ENCODE measurements at places on chromosomes 5 and 9.

DNA sequence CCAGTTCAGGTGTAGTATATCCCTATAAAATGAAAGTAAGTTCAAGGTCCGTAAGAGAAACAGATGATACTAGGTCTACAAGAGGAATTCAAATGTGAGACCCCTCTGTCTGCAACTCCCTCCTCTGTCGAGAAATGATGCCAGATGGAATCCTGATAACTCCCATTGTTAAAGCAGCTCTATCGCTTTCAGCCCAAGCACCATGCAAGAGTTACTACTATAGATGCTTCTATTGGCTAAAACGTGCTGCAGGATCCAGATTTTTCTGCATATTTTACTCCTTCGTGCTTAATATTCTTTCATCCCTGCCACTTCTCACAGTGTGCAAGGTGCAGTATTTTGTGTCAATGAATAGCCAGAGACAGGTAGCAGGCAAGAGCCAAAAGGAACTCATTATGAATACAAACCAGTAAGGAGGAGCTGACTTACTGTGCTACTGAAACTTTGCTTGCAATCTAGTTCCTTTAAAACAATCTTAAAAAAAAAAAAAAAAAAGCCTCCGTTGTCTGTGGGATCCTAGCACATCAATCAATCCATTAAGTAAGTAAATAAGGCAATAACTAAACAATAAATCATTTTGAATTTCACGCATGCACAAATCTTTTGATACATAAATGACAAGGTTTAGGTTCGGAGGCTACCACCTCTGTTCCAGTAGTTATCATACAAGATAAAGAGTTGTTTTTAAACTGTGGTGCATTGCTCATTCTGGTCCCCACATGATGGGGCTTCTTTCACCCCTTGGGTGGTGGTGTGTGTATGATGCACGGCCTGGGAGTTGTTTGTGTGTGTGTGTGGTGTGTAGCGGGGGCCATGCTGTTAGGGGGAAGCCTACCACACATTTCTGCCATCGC, 151.1 kb upstream of the MPDZ start:
- no peak for DNase-seq

- DNase-seq: no peak
Measured at GRCh38 chr5:7329141-7329540, 66.8 kb upstream of the ADCY2 start.

GRCh38 chr5:171920765-171921391, 85.6 kb downstream of the FBXW11 start:
- no peak for DNase-seq

GRCh38 chr9:96026655-96027213, 151.2 kb downstream of the ERCC6L2 start:
- no peak for DNase-seq

DNA sequence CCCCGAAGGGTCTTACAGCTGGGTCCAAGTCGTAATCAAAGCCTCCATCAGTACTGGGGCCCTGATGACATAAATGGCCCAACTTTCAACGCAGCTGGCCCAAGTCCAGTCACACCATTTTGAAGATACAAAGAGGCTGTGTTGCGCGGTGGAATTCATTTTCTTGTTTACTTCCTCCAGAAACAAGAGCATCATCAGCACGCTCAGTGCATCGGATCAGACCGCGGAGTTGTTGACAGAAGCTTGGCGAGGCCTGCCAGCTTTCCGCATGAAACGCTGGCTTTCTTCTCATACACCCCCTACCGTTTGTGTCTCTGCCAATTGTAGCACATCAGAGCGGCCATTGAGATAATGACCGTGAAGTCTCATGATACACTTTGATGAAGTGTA, 101.7 kb upstream of the SPATA31D4 start:
- no peak for DNase-seq

GRCh38 chr5:16812911-16813310, 123.2 kb downstream of the MYO10 start:
- peak; percentile 57 for DNase-seq

DNA sequence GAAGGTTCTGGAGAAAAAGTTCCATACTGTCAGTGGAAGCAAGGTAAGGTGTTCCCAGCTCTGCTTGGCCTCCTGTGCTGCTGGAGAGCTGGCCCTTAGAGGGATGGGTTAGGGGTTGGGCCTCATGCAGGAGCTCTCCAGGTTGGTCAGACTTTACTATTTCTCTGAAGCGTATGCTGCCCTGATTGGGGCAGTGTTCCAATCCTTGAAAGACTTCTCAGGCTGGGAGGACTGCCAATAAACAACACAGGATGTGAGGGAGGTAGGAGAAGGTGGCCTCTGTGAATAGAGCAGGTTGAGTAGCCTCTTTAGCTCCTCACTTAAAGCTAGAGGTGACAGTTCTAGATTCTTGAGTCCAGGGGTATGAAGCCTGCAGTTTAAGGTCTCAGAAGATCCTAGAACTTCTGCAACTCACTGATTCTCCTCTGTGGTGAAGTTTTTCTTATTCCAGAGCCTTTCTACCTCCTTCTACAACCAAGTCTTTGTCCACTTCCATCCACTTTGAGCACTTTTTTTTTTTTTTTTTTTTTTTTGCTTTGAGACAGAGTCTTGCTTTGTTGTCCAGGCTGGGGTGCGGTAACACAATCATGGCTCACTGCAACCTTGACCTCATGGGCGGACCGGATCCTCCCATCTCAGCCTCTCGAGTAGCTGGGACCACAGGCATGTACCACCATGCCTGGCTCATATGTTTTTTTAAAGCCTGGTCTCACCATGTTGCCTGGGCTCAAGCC, 3.0 kb downstream of the HNRNPAB start:
- peak; percentile 85 for DNase-seq

- DNase-seq: peak; percentile 84
Measured at GRCh38 chr5:168679515-168679920, 100.3 kb upstream of the PANK3 start.

GRCh38 chr9:87498046-87498810, 561 bp downstream of the DAPK1 start:
- DNase-seq: peak; percentile 75

DNA sequence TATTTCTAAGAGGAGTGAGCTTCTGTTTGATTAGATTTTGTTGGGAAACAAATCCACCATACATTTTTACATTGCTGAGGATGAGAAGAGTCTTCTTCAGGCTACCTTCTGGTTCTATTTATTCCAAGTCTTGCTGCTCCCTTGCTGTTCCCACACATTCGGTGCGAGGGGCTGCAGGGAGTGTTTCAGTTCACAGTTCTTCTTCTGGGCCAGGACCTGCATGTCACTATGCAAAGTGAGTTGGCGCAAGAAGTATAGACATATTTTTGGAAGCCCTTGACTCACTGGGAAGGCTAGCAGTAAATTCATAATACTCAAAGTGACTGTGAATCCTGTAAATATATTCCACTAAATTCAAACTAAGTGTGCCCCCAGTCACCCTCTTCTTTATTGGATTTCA, 657.9 kb downstream of the TAF11L14 start:
- no peak for DNase-seq

DNA sequence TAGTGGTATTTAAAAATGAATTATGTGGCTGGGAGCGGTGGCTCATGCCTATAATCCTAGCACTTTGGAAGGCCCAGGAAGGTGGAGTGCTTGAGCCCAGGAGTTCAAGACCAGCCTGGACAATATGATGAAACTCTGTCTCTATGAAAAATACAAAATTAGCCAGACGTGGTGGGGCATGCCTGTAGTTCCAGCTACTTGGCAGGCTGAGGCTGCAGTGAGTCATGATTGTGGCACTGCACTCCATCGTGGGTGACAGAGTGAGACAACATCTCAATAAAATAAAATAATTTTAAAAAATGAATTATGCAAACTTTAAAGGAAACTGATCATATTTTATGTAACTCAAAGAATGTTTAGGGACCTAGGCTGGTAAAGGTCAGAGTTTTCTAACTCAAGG, 310.8 kb upstream of the DMRT1 start:
- DNase-seq: no peak

DNA sequence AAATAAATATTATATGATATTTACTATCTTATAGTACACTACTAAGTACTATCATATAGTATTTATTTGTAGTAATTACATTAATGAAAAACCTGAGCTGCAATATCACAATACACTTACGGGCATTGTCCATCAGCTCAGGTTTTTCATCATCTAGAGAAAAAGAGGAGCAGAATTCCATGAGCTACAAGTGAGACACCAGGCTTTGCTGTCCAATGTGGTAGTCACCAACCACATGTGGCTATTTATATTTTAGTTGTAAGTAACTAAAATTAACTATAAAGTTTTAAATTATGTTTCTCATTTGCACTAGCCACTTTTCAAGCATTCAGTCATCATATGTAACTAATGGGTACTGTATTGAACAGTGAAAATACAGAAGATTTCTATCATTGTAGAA, 13.8 kb upstream of the NRG2 start:
- DNase-seq: no peak

- no peak for DNase-seq
Measured at GRCh38 chr9:108073823-108074222, 584.3 kb upstream of the KLF4 start.

DNA sequence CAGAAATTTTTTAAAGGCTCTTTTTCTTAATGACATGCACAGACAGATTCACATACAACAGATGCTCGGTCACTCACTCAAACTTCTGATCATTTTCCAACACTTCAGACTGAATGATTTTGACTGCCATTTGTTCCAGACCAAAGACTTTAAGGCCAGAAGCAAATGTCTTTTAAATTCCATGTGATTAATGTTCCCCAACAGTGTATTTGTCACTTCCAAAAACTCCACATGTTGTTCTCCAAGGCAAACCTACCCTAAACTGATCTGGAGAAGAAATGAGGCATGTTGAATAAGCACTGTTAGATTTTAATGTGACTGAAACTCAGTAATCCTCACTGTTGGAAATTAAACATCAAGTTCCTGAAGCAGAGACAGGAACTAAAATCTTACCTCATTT, 366.7 kb downstream of the GABRG2 start:
- no peak for DNase-seq

DNA sequence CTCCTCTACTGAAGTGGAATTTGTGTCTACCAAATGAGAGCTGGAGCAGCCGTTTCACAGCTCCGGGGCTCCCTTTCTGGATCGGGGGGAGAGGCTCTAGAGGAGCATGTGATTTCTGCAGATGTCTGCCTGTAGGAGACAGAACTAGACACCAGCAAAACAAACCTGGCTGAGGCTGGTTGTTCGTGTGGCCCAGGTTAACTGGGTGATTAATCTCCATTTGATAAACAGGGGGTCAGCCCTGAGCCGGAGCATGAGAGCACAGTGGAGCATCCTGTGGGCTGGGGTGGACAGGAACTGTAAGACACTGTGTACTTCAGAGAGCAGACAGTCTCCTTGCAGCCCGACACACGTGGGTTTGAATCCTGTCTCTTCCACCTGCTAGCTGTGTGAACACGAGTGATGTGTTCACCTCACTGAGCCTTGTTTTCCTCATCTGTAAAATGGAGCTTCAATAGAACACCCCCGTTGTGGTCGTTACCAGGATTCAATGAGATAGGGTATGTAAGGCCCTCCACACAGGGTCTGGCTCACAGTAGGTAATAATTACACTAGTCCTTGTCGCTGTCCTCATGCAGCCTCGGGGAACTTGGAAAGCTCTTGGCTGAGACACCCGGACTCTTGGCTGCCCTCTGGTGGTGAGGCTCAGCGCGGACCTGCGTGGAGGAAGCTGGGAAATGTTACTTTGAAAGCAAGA, 12.9 kb downstream of the CXCL14 start:
- DNase-seq: peak; percentile 77

GRCh38 chr5:100901821-100902341, 1.2 kb downstream of the ST8SIA4 start:
- DNase-seq: peak; percentile 37

GRCh38 chr5:21919414-21920022, 933.6 kb downstream of the CDH12 start:
- peak; percentile 44 for DNase-seq

DNA sequence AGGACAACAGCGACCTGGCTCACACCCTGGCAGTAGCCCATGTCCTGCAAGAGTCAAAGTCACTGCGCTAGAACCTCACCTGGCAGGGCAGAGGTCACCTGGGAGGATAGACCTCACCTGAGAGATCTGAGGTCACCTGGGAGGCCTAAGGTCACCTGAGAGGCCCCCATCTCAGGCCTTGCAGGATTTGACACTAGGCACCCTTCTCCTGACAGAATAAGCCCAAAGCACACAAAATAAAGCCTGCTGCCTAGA, 75.2 kb upstream of the SPTLC1 start:
- no peak for DNase-seq
